ENCODE measurements at places on chromosomes 7 and 10.
A peak's percentile ranks its signal among the peaks of the same experiment; 100 is the strongest.

- no peak for DNase-seq
These were observed 21.4 kb downstream of the GARIN1A start for GRCh38 chr7:128693373-128694015.

- DNase-seq: no peak
These were observed 52.5 kb downstream of the PROSER2 start for GRCh38 chr10:11875494-11876281.

DNA sequence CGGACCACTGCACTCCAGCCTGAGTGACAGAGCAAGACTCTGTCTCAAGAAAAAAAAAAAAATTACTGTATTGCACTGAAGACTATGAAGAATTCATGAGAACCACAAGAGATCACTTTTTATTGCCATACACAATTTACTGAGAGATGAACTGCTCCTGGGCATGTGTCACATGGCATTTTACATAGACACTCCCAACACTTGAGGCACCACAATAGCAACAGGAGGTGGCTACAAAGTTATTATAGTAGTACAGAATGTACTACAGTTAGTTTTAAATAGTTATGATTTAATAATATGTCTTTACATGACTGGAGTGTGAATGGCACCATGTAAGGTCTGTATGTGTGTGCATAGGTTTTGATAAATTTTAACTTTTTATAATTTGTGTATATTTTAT is 70.6 kb downstream of the KMT2E start:
- DNase-seq: no peak

DNA sequence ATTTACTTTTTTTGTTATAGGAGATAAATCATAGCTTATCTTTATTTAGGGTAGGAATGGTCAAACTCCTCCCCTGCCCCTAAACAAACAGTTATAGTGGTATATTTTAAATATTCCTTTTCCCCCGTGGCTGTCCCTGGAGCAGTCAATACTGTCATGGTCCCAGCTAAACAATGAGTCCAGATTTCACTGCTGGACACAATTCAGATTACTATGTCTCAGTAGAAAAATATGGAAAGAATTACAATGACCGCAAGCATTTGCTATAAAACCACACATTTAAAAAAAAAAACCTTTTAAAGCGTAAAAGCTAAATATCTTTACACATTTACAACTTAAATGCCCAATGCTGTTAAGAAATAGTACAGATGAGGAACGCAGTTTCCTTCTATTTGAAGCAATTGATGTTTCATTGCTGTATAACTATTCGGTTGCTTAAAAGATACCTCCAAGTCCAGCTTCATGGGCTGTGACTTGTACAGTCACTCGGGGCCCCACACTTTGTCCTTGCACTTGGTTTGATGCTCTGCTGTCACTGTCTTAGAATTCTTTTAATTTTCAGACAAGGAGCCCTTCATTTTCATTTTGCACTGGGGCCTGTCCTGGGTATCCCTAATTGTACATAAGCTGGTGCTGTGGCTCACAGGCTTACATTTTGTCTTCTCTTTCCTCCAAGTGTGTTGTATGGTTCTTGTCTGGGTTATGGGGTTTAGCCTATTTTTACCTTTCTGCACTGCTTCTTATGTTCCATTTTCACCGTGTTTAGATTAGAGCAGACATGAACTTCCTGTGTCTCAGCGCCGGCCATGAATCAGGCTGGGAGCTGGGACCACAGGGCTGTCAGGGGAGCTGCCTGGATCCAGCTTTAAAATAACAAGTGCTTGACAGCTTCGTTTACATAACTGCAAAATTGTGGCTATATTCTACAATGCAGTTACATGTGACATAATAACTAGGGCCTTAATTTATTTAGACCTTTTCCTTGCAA is 530.2 kb upstream of the FZD8 start:
- DNase-seq: no peak

- peak; percentile 48 for DNase-seq
These were observed 122.7 kb upstream of the PDSS1 start for GRCh38 chr10:26574783-26575182.

- no peak for DNase-seq
These were observed 6.2 kb upstream of the OGDHL start for GRCh38 chr10:49768329-49768728.

GRCh38 chr10:11517150-11517549 is 94.3 kb downstream of the USP6NL start:
- no peak for DNase-seq

GRCh38 chr7:102890292-102890970 is 22.4 kb upstream of the LRRC17 start:
- DNase-seq: no peak

DNA sequence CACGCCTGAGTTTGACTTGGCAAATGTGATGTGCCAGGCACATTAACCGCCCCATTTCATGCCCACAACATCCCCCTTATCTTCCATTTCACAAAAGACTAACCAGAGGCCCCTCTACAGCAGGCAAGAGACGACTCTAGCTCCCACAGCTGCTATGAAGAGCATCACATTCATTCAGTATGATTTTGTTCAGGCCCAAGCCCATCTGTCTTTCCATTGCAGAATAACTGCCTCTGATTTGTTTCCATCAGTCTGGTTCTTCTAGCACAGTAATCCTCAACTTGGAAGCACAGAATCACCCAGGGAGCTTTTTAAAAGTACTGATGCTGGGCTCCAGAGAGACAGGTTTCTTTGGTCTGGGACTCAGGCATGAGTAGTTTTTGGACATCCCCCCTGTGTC is 169.7 kb downstream of the NEURL1 start:
- no peak for DNase-seq

DNA sequence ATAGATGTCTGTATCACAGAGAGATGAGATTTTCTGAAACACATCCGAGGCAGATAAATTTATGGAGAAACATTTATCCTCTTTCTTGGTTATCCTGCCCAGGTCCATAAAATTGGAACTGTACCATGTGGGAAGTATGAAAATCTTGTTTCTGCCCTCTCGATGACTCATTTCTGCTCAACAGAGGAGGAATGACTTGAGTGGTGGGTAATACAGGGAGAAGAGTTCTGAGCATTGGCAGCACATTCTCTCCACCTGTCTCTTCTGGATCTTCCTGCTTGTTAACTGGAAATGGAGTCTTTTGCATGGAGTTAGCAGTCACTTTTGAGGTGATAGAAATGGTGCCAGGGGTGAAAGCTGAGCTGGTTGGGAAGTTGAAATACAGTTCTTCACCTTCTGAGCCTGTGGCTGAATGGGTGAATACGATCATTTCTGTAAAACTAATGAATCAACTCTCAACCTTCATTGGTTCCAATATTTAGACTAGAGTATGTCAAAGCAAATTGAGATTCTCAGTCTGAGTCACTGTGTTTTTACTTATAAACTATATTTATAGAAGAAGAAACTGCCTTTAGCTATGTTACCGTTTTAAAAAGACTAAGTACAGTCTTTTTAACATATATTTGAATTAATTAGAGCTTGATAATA is 945.5 kb downstream of the SORCS3 start:
- DNase-seq: no peak

DNA sequence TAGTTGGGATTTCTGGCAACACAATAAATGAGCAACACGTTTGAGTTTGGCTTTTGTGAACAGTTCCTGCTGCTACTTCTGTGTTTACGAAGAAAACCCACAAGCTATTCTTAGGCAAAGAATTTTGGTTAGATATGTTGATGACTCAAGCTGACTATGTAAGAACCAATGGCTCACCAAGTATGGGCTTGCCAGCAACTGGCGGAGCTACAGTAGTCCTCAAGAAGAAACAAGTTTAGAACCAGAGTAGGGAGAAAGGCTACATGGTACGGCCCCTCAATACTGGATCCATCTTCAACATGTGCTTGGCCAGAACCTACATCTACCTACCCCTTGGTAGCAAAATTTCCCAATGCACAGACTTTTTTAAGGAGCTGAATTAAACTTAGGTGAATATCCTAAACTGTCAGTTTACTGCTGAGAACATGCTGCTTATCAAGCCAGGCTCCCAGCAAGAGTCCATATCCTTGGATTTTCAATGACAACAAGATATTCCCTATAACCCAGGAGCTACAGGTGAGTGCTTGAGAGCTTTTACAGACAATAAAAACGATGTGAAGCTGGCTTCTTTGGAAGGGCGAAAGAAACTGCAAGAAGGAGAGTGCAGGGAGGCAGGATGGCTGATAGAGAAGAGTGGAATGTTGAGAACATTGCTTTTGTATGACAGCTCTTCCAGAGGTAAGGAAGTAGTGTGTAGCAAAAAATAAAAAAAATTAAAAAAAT is 74.3 kb upstream of the ASAH2 start:
- DNase-seq: peak; percentile 45

DNA sequence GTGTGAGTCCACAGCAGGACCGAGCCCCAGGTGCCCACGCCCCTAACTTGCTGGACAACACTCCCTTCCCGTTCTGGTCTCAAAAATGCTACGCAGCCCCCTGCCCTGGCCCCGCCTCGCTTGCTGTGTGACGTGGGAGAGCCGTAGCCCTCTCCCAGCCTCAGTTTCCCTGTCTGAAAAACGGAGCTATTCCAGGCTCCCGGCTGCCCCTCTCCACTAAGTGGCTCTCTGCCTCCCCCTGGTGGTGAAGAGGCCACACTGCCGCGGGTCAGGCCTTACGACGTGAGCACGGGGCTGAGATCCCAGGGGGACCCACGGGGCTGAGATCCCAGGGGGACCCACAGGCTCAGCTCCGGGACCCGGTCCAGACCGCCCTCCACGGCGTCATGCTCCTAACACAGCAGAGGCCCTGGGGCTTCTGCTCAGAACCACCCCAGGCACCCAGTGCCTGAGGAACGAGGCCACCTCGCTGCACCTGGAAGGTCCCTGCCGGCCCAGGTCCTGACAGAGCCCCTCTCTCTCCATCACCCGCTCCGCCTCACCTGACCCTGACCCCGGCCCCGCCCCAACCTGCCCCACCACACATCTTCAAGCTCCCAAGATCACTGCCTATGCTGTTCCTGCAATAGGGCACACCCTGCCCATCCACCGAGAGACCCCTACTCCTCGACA is 26.7 kb downstream of the MICALL2 start:
- peak; percentile 61 for DNase-seq

DNA sequence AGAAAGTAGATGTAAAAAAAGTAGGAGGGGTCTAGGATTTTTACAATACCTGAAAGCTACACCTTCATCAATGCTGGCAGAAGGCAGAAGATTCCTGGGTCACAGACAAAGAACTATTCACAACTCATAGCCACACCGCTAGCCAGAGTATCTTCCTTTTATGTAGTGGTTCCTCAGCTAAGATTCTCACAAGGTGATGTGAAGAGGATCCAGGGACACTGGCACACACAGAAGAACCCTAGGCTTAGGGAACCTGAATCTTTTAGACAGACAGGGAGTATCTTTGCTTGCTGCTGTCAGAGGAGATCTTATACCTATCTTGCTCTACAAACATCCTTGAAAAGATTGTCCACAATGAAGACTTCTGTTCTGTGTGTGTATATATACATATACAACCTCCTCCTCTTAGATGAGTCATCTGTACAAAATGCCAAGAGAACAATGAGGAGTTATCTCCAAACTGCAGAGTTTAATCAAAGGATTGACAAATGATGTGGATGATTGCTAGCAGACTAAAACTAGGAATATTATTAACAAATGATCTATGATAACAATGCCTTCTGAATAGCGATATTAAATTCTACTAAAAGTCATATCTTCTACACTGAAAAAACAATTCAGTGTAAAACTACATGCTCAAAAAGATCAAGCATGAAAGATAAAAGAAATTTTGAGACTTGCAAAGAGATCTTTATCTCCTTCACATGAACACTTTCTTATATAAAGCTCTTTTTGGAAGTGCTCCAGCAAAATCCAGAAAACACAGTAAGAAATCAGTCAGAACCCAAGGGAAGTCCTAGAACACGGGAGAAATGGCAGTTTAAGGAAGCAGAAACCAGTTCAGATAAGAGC is 409.3 kb downstream of the PARD3 start:
- DNase-seq: no peak

GRCh38 chr7:104980841-104981671 is 32.9 kb upstream of the KMT2E start:
- no peak for DNase-seq

GRCh38 chr7:40297741-40298311 is 163.0 kb downstream of the SUGCT start:
- no peak for DNase-seq

GRCh38 chr10:5274795-5275194 is 78.2 kb downstream of the AKR1C4 start:
- DNase-seq: no peak

DNA sequence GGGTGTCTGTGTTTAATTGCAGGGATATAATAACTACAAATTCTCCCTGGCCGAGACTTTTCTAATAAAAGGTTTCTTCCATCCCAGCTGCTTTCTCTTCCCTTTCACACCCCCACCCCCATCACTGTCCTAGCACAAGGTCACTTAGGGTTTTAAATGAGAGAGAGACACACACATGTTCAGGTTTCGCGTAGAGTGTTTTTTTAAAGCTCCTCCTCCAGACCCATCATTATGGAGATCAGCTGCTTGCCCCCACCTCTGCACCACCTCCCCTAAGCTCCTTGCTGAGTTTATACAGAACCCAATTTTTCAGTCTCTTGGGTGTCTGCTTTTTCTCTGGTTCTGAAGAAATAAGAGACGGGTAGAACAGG is 18.6 kb downstream of the LRMDA start:
- no peak for DNase-seq

GRCh38 chr7:159281573-159281972 is 136.9 kb upstream of the VIPR2 start:
- DNase-seq: no peak

DNA sequence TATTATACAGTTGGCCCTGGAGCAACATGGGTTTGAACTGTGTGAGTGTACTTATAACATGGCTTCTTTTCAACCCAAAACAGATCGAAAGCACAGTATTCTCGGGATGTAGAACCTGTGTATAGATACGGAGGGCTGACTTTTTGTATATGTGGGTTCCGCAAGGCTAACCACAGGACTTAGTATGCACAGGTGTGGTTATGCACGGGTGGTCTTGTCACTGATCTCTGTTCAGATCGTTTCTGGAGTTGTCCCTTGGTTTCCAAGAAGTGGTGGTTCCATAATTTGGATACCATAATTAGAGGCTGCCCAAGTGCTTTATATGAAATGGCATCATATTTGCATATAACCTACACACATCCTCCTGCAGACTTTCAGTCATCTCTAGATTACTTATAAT is 10.9 kb upstream of the BHLHA15 start:
- no peak for DNase-seq

GRCh38 chr7:151837285-151838042 is 39.5 kb downstream of the PRKAG2 start:
- DNase-seq: no peak

DNA sequence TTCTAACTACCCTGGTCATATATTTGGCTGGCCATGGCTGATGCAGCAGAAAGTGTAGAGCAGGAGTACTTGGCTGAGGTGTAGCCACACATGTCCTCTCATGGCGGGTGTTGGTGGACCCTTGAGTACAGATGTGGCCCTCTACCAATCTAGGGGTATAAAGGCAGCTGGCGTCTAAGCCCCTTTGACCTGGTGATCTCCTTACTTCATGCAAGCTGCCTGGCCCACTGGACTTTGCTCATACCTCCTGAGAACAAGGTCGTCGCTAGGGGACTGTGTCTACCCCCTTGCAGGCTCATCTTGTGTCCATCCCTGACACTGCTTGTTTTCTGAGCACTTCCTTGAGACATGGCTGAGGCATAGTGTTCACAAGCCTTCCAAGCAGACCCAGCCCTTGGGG is 287.8 kb downstream of the RPS24 start:
- DNase-seq: no peak

Data from T-helper 1 cell (primary cell).